Right forelimb (tissue), 1 donor: ENCODE measurements at places on chromosomes 2 and 18.

DNA sequence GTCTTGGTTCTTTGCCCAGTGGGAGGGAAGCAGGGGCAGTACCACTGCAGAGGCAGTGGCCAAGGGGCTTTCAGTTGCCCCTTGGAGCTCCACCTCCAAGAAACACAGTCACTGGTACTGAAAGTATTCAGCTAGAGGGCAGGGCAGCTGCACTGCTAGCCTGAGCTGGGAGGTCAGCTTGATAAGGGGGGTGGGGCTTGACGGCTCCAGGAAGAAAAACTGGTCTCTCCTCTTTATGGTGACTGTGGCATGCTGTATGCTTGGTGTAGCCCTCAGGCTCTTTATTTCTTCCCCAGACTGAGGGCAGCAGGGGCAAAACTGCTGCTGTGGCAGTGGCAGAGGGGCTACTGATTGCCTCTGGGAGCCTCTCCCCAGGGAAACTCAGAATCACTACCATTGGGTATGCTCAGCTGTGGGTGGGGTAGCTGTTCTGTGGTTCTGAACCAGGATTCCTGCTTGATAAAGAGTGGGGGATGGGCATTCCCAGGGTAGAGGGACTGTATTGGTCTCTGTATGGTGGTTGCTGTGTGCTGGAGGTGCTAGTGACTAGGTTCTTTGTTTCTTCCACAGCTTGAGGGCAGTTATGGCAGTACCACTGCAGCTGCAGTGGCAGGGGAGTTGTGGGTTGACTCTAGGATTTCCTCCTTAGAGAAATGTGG, 134.6 kb upstream of the SCN7A start:
- DNase-seq, result no peak

DNA sequence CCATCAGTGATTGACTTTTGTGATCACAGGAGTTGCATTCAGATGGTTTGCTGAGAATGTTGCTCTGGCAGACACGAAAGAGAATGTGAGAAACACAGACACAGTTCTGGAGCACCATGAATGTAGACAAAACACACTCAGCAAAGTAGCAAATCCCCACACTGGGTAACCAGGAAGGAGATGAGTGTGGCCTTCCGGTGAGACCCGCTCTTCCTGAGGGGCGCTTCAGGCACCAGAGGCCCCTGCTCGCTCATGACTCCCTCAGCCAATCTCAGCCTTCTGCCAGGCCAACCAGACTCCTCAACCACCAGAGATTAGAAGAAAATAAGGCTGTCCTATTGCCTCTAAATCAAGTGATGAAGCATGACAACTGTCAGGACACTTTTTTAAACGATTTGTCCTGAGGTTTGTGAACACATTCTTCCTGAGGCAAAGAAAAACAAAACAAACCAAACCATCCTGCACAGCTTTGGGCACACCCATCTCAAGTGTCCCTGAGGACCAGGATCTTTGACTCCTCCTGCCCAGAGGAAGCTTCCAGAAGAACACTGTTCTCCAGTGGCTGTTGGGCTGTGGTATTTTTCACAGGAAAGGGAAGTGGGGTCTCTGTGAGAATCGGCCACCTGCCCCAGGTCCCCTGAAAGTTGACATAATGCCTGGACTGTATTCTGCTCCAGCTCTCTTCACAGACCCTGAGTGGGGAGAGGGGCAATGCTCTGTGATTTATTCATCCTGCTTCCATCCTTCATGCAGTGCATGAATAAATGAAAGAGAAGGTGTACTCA, 152.8 kb downstream of the BCL11A start:
- DNase-seq, result no peak

DNA sequence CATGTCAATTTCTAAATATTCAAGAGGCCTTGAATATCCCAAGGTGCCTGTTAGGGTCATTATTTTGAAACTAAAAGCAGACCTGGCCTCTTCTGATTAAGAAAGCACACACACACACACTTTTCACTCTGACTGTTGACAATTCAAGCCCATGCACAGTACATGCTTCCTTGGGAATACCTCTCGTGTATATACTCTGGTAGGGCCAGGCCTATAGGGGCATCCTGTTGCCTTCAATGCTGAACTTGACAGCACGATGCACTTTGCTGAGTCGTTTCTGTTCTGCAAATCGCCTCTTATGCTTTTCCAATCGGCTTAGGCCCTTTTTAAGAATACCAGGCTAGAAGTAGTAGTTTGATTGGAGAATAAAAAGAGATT, 40.6 kb downstream of the IWS1 start:
- DNase-seq, result no peak

DNA sequence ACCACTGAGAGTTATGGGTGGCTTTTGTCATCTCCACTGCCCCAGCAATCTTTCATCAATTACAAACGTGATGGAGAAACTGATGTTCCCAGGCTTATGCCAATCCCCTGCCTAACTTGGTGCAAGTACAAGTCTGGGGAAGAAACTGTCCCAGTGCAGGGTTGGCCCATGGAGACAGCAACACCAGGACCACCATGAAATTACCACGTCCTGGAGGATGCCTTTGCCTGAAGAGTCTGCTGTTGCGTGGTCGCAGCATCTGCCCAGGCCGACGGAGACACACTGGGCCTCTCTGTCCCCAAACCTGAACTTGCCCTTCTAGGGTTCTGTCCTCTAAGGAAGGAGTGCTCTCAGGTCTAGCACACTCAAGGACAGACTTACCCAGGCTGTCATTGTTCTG, 496.8 kb upstream of the RAB6C start:
- DNase-seq, result no peak

DNA sequence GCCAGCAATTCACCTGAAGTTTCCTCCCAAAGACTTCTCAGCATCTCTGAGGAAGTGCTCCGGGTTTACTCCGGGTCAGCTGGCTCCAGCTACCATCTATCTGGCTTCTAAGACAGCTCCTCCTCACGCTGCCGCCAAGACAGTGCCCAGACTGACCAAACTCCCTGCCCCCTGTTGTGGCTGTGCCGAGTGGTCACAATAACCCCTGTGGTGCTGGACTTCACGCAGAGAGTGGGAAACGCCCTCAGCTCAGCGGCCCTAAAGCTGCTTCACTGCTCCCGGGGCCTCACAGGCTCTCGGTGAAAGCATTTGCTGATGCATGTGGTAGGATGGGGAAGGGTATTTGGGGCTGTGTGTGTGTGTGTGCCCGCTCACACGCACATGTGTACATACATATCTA, 154.8 kb upstream of the ZNF236 start:
- DNase-seq, result peak; percentile 35

DNA sequence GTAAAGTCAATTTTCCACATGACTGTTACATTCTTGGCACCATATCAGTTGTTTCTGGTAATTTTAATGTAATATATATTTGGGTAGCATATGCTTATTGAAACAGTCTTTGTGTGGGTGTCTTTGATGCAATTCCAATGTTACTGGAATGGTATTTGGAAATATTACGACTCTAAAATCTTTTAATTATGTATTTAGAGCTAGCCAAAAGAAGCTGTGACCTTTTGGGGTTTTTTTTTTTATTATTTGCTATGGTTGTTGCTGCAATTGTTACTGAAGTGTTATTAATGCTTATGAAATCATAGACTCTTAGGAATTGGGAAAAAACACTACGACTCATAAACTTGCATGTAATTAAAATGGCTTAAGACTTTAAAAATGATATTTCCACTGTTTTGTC, 95.9 kb downstream of the AOX1 start:
- no peak for DNase-seq

DNA sequence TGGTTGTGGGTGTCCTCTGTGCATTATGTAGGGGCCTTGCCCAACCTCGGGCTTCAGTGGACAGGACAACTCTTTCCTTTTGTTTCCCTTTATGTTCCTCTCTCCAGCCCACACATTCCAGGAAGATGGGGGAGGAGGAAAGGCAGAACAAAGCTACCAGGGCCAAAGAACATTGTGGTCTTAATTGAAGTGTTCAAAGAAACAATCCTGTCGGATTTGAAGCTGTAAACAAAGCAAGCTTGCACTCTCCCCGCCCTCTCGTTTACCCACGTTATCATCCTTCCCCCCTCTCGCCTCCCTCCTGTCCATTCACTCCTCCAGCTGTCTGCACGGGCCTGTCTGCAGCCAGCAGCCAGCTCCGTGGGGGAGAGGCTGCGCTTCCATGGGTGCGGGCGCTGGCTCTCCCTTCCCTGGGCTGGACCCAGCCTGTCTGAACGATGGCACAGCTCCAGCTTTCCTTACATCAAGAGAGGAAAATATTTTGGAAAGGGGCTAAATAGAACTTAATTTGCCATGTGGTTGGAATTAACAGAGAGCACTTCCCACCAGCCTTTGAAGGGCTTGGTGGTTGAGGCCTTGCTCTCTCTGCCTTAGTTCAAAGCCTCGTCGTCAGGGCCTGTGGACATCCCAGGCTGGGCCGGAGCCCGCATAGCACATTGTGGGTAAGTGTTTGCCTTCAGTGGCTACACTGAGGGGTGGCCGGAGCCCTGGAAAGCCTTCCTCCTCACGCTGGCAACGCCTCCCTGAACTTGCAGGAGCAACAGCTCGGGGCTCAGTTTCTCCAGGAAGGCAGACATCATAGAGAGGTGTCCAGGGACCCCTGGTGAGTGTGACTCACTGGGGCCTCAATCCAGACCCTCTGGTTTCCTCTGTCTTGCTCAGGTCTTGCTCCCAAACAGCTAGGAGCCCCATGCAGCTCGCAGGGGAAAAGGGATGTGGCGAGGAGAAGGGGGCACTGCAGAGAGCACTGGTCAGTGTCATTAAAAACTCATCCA, 60.6 kb upstream of the HS6ST1 start:
- DNase-seq, result peak; percentile 81

DNA sequence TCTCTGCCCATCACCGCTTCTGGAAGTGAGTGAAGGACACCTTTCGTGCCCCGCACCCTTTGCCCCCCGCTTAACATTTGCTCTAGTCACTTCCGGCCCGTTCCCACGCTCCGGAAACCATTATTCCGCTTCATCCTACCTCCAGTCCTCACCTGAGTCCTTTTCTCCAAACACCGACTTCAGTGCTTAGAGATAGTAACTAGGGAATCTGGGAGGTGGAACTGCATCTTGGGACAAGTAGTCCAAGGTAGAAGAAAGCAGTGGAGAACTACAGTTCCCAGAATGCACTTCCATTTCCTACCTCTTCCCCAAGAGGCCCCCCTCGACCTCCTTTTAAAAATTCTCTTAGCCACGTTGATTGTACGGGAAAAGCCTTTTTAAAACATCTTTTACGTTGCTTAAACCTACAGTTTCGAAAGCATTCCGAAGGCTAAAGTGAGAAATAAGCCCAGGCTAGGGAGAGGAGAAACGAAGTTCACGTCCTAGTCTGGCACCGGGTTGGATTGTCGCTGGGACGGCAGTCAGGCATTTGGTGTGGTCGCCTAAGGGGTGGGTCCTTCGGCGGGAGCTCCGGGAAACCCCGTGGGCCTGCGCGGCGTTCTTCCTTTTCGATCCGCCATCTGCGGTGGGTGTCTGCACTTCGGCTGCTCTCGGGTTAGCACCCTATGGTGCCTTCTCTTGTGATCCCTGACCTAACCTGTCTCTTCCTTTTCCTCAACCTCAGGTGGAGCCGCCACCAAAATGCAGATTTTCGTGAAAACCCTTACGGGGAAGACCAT, at the start of the genes CLHC1 and RPS27A:
Gene CLHC1, minus strand, starts transcription at position 210 of the 779 bp plus-strand sequence. CDS start 9,882 bp downstream, outside the sequence.
Gene RPS27A, plus strand, starts transcription at position 605 of the 779 bp plus-strand sequence. Its CDS starts 137 bp downstream, at position 742.
- peak; percentile 97 for DNase-seq

GRCh38 chr2:47388888-47389287, 14.1 kb upstream of the MSH2 start:
- no peak for DNase-seq

DNA sequence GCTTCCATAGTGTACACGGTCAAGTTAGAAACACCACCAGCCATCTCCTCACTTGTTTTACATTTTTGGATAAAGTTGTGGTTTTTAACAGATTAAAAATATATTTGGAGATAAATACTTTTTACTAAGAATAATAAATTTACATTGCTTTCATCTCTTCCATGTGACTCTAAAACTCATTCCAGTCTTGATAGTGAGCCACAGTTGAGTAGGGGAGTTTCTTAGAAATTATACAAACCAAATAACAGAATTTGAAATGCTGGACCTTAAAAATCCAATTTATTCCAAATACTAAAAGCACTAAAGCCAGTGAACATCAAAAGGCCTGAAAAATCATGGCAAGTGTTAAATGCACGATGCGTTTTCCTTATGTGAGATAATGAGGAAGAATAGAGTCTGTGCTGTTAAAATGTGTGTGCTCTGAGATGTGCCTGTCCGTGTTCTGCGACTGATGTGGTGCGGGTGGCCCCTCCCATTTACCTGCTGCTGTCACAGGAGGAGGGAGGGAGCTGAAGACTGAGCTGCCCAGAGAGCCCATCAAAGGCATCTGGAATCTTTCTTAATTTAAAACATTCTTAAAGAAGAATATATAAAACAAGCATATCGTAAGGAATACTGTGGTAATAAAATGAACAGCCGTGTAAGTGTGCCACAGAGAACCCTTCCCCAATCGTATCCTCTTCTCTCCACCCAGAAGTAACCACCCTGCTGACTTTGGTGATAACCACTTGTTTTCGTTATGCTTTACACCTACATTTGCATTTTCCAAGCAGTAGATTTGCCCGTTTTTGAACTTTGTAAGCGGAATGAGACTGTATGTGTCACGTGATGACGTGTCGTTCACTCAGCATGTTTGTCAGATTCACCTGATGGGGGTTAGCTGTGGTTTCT, 57.0 kb upstream of the TXNDC2 start:
- peak; percentile 15 for DNase-seq

GRCh38 chr2:128308889-128309279, 9.8 kb downstream of the HS6ST1 start:
- DNase-seq, result peak; percentile 34

GRCh38 chr2:158125756-158126498, 24.3 kb downstream of the UPP2 start:
- no peak for DNase-seq

DNA sequence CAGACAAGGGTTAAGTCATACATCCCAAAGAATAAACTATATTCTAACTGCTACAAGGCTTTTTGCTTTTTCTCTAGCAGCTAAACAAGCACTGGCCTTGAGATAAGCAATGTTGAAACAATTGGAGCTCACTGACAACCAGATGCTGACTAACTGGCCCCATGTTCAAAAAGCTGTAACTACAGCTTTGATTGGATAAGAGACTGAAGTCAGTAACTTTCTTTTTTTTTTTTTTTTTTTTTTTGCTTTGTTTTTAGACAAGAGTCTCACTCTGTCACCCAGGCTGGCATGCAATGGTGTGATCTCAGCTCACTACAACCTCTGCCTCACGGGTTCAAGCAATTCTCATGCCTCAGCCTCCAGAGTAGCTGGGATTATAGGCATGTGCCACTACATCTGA, 45.4 kb upstream of the TMEM163 start:
- no peak for DNase-seq

GRCh38 chr2:151475071-151475470, 65.4 kb downstream of the RIF1 start:
- DNase-seq, result no peak

GRCh38 chr2:58235984-58236383, 5.1 kb downstream of the FANCL start:
- no peak for DNase-seq

DNA sequence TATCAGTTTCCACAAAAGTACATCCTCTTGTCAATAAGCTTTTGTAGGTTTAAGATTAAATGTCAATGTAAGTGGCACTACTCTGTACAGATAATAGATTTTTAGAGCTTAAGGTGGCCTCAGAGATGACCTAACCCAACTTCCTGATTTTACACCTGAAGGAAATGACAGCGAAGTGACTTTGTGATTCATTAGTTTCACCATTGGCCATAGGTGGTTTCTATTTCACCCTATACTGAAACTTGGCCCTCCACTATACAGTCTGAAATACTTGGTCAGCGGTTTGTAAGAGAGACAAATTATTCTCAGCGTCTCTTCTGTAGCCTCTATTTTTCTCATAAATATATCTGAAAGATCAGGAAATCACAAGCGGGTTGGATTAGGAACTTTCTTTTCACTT, 330.4 kb upstream of the FAM98A start:
- no peak for DNase-seq

- peak; percentile 74 for DNase-seq
Measured at GRCh38 chr2:109382951-109383350, 230.8 kb downstream of the SEPTIN10 start.
